ENCODE measurements at places on chromosomes 7 and 10.

GRCh38 chr10:108358912-108359311 lies 1194.4 kb upstream of the SORCS1 start:
- DNase-seq, result peak; percentile 92

- DNase-seq, result no peak
Observed at GRCh38 chr7:25726781-25727311, 425.2 kb upstream of the NFE2L3 start.

DNA sequence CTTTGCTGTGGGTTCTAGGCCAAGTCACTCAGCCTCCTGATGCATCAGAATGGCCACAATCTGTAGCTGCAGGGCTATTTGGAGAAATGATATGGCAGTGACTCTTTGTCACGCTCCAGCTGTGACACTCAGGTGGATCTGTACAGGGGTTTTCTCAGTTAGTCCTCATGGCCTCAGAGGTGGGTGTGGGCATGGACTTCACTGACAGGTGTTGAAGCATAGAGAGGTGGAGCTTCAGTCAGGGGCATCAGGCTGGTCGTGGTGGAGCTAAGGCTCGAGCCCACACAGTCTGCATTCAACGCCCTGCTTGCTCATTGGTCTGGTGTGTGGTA lies 21.2 kb downstream of the PALD1 start:
- no peak for DNase-seq

DNA sequence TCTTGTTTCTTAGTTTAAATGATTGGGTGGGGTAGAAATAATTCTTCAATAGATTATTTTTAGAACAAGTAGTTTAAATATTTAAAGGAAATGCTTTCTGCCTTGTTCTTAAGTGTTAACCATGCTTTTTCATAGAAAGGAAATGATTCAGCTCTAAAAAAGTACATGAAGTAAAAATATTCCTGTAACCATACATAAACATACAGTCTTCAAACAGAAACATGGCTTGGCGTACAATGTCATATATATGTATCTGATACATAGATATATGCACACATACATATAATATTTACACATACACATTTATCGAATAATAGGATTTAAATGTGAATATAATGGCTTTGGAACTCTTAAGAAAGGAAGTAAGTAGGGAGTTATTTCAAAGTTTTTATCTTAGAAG lies 84.4 kb downstream of the RUNDC3B start:
- DNase-seq, result no peak

GRCh38 chr10:99598781-99599509 lies 21.3 kb downstream of the SLC25A28 start:
- DNase-seq, result no peak

Measured in HS-5 (cell line).